ENCODE measurements at places on chromosomes 16 and 17.

GRCh38 chr16:27363797-27364196, 38.2 kb upstream of the IL21R start:
- no peak for DNase-seq

- DNase-seq, result no peak
These were observed 220.9 kb downstream of the ZNF423 start for GRCh38 chr16:49635009-49635350.

GRCh38 chr16:63135069-63135468, 1098.8 kb upstream of the CDH8 start:
- no peak for DNase-seq

DNA sequence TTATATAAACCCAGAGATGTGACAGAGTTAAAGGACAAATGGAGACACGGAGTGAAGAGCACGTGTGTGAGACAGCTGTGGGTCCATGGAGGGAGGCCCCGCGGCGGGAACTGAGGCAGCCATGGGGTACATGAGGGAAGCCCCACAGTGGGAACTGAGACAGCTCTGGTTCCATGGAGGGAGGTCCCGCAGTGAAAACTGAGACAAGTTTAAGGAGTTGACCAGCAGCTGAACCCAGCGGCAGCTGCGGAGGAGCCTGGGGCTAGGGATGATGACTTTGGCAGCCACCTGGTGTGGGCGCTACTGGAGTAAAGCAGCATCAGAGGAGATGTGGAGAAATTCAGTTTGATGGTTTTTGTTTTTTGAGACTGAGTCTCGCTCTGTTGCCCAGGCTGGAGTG, 185.1 kb downstream of the RPTOR start:
- DNase-seq, result no peak

DNA sequence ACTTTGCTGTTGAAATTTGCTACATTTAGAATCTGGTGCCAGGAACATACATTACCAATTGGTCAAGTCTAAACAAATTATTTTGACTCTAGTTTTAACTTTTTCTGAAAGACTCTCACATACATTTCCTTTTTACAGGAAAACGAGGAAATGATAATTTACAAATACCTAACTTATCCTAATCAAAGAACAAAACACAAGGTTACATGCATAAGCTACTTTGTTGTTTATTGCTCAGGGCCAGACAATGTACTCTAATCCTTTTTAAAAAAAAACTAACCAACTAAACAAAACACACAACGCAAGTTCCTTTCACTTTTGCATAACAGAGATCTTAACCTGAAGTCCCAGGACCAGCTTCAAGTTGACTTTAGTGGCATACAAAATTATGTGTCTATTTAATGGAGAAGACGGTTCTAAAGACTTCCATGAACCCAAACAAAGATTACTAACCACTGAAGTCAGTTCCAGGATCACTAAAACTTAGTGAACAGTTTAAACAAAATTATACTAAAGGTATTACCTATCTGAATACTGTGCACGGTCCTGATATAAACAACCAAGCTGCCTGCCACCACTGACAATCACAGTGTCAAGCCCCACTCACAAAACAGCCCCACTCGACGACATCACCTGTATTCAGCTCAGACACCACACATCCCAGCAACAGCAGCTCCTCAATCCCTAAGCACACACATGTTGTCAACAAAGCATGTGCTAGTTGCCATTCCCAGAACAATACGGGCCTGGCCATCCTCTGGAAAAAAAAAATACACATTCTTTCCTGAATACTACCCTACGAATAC, 1.9 kb downstream of the ZNF652 start:
- no peak for DNase-seq

DNA sequence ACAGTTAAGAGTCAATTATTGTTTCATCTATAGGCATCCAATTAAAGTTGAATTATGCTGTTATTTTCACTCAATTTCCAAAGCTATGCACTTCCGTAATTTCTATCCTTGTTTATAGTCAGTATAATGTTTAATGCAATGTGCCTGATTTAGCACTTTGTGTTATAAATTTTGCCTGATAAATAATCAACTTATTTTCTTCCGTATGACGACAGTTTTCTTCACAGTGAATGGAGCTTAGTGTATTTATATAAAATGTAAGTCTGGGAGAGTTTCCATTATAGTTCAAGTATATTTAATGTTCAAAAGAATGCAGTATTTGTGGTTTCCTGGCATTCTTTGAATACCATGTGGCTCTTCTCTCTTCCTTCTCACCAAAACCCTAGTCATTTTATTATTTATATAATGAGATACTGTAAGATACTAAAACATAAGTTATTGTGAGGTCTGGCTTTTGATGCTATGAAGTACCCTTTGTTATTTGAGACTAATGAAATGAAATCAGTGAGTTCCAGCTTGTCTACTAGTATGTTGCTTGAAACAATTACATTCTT, 240.6 kb downstream of the PRKCA start:
- no peak for DNase-seq
